ENCODE measurements at places on chromosomes 3 and 15. TPM values are rescaled to one million over a fixed set of nuclear protein-coding genes. Genes with fewer than 3 reads are reported as not detected.

The SLC9C1 gene
- not detected for total RNA-seq

The MUC13 gene
- total RNA-seq: 7.7 TPM

The DUOXA2 gene
- not detected for total RNA-seq

The ALDH1A2 gene
- total RNA-seq: 0.36 TPM

The ERC2 gene
- total RNA-seq: not detected

The GPD1L gene
- total RNA-seq: 19.9 TPM

The LPCAT4 gene
- total RNA-seq: 56.6 TPM

The PLIN1 gene
- total RNA-seq: 0.08 TPM

The ABHD17C gene
- 24.9 TPM for total RNA-seq

The RASGRF1 gene
- 0.19 TPM for total RNA-seq

The ADAMTS17 gene
- not detected for total RNA-seq

The TMEM212 gene
- not detected for total RNA-seq

The ALDH1L1 gene
- 0.19 TPM for total RNA-seq

The CCR3 gene
- total RNA-seq: not detected

The DLL4 gene
- total RNA-seq: 2.3 TPM

The CRTC3 gene
- 27.8 TPM for total RNA-seq

The GABRG3 gene
- 0.49 TPM for total RNA-seq

The CPNE4 gene
- 4.8 TPM for total RNA-seq

The ALPK3 gene
- total RNA-seq: 0.10 TPM

The MST1R gene
- 5.3 TPM for total RNA-seq

The CDV3 gene
- 144 TPM for total RNA-seq

The SCG5 gene
- total RNA-seq: 2.3 TPM

The CD80 gene
- total RNA-seq: not detected

The KNG1 gene
- not detected for total RNA-seq

The GOLGA8O gene
- total RNA-seq: 0.27 TPM

The TPM1 gene
- 471 TPM for total RNA-seq

The GOLIM4 gene
- 17.2 TPM for total RNA-seq

The IL17RD gene
- 1.2 TPM for total RNA-seq

The SCG3 gene
- total RNA-seq: not detected

The PARP16 gene
- total RNA-seq: 12.7 TPM

The ARHGEF26 gene
- total RNA-seq: 12.6 TPM

The FGD5 gene
- 0.04 TPM for total RNA-seq

The COL6A6 gene
- total RNA-seq: not detected

The PAQR9 gene
- 2.5 TPM for total RNA-seq

The CTDSPL2 gene
- 20.0 TPM for total RNA-seq

The SYNM gene
- 36.1 TPM for total RNA-seq

The HRG gene
- total RNA-seq: not detected

The MCF2L2 gene
- total RNA-seq: 0.26 TPM

The KNL1 gene
- total RNA-seq: 8.0 TPM

The LRRIQ4 gene
- total RNA-seq: not detected

The GRK7 gene
- total RNA-seq: not detected

The HDC gene
- total RNA-seq: 0.05 TPM

The STOML1 gene
- total RNA-seq: 10.0 TPM

The SLC27A2 gene
- 38.5 TPM for total RNA-seq

The SLC22A14 gene
- 0.12 TPM for total RNA-seq

The DISP2 gene
- 1.1 TPM for total RNA-seq

The CLDN1 gene
- 18.2 TPM for total RNA-seq

The DUOXA1 gene
- total RNA-seq: 0.03 TPM

The TNFAIP8L3 gene
- 43.1 TPM for total RNA-seq

The CALML4 gene
- total RNA-seq: 8.6 TPM

The GJD2 gene
- total RNA-seq: not detected

The ROBO1 gene
- 20.8 TPM for total RNA-seq

The MPI gene
- 24.1 TPM for total RNA-seq
